Activated naive CD8-positive, alpha-beta T cell treated with anti-CD3 and anti-CD28 coated beads, Interleukin-2, amount 50 U/mL, for 16 hours (primary cell): ENCODE measurements at places on chromosomes 12 and 14.

- no peak for DNase-seq
Observed at GRCh38 chr12:116213885-116214527, 63.5 kb downstream of the MED13L start.

GRCh38 chr14:45679853-45680252, 426.9 kb upstream of the MIS18BP1 start:
- no peak for DNase-seq

GRCh38 chr14:50668826-50669143, 679 bp upstream of the SAV1 start:
- DNase-seq = no peak

- no peak for DNase-seq
Observed at GRCh38 chr14:47200740-47201139, 474.7 kb downstream of the MDGA2 start.

- DNase-seq = no peak
Observed at GRCh38 chr14:89892953-89893352, 61.6 kb downstream of the EFCAB11 start.

GRCh38 chr12:49187184-49187583, 1.7 kb downstream of the TUBA1A start:
- DNase-seq = no peak

- DNase-seq = no peak
Observed at GRCh38 chr14:32939254-32940065, 781 bp downstream of the NPAS3 start.

GRCh38 chr12:53182903-53183302, 2.2 kb upstream of the CSAD start:
- DNase-seq = no peak
